ENCODE measurements at places on chromosomes 12 and 14.

DNA sequence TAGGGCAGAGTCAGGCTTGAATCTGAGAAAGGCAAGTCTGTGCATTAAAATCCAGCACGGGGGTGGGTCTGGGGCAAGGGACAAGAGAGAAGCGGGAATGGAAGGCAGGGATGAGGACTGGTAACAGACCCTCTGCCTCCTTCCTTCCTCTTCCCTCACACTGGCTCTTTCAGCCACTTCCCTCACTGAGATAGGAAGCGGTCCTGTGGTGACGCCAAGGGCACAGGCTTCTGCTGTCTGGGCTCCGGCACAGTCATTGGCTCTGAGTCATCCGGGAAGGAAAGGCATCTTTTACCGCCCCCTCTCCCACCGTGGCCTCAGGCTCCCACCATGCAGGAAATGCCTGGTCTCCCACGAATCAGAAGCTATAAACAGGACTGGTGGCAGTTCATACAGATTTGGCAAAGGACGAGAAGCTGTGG lies 70.2 kb downstream of the ETV6 start:
- peak; percentile 79 for DNase-seq

GRCh38 chr12:119781804-119782203 lies 95.3 kb downstream of the CIT start:
- no peak for DNase-seq

DNA sequence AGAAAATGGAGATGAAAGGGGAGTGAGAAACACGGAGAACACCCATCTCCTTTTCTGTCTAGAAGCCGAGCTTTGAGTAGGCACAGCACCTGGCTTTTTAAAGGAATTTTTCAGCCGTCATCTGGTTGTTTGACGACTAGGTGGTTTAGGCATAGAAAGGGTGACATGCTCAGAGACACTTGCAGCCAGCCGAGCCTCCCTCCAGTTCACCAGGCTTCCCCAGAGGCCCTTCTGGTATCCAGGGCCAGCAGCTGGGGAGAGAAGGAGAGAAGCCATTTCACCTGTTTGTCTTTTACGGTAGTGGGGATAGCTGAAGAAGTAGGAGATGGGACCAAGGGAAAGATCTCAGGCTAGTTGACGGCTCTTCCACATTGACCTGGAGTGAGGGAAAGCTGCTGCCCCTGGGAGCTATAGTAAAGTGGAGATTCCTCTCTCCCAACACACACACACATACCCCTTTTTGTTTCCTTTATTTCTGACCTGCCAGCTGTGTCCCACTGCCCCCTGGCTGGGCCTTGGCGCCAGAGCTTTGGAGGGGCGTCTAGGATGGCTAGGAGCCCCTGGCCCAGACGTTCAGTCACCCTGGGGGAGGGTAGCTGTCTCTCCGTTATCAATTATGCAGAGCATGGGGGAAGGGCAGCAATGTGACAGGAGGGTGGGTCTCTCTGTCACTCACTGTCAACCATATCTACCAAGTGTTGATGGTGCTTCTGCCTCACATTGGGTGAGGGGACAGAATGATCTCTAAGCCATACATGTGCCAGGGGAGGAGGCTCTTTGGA lies 5.5 kb downstream of the MAP3K12 start:
- no peak for DNase-seq

DNA sequence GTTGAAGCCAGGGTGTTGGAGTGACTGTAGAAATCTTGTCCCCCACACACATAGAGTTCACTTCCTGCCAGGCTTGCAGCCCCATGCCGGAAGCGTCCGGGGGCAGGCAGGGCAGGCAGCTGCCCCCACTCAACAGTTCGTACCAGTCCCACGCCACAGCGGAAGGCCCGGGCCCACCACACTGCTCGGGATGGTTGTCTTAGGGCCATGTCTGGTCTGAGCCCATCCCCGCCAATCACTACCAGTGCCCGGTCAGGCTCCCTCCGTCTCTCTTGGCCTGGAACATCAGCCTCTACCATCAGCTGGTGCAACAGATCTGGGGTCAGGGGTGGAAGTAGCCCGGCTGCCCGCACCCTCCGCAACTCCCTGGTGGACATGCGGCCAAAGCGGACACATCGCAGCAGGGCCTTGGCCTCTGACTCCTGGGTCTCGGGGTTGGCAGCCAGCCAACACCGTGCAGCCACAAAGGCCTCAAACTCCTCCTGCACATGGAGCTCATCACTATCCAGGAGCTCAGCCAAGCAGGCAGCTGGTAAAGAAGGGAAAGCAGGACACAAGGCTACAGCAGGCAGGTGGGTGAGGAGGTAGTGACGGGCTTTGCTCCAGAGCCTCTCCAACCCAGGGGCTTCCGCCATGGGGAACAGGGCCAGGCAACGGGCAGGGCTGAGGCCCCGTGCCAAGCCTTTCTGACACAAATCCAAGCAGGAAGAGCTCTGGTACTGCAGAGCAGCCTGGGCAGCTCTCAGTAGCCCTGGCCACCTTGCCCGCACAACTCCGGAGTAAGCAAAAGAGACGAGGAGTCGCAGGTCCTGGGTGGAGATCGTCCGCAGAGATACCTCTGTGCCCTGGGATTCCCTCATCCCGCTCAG lies 5.9 kb downstream of the KLHL33 start:
- peak; percentile 59 for DNase-seq

- no peak for DNase-seq
Measured at GRCh38 chr12:996881-997280, 5.9 kb downstream of the ERC1 start.

- DNase-seq = peak; percentile 61
Measured at GRCh38 chr14:92651106-92651757, 97.2 kb downstream of the LGMN start.

DNA sequence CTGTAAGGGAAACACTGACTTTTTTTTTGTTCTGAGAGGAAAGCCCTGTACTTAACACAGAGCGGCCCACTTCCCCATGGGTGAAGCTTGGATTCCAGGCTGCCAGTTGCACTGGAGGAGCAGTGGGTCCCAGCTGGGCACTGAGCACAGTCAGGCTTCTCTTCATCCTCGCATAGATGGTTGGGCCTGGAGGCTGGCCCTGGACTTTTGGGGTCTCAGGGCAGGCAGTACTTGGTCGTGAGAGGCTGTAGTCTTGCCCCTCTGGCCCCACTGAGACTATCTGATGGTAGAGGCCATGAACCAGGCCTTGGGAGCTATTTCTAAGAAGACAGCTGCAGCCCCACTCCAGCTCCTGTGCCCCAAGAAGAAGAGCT lies 6.2 kb upstream of the LHX5 start:
- no peak for DNase-seq

DNA sequence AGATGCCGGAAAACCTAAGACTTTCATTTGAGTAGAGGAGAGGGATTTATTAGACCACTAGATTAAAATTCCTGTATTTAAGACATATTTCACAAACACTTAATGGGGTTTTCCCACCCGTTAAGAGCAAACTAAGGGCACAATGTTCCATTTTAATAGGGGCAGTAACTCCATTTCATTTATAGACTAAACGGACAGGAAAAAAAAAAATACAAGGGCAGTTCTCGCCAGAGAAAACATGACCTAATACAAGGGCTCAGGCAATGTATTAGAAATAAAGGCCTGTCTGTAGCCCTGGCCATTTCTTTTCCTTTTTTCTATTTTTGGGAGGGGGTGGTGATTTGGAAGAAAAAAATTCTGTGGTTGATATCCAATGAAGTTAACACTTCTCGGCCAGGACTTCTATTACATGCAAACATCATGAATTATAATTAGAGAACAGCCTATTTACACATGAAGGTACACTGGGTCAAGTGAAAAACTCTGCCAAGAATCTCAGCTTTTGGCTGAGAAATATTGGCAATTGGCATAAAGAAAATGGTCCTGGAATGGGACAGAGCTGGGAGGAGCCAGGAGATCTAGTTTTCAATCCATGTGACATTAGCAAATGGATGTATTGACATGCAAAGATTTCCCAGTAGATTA lies 641.1 kb upstream of the TBX3 start:
- no peak for DNase-seq

DNA sequence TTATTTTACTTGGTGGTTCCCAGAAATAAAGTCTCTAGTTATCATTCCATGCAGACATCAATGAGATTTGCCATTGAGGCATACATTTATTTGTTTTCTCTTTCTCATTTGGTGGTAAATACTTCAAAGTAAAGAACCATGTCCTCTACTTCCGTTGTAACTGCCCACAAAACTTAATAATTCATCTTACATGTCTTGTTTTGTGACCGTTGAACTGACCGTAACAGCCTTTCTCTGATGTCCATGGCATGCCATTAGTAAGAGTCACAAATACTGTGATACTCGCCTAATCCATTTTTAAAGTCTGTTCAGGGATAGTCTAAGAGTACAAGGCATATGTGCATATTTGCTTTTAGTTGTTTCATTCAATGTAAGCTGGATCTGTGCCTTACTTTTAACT lies 145.3 kb downstream of the ETV6 start:
- no peak for DNase-seq

DNA sequence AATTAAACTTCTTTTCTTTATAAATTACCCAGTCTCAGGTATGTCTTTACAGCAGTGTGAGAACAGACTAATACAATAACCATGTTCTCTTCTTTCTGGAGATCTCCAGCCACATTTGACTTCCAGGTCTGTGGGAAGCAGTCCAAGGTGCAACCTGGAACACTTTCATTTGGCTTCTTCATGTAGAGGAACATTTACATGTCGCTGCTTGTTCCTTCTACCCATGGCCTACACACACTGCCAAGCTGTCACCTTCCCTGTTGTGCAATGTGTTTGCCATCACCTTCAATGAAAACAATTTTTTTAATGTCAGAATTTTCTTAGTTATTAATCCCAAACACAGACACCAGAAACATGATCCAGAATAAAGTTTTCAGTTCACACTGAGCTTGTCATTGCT lies 104.7 kb downstream of the PRKCH start:
- no peak for DNase-seq

- no peak for DNase-seq
Measured at GRCh38 chr14:92950193-92950540, 27.2 kb downstream of the CHGA start.

GRCh38 chr12:13002301-13003097 lies 2.4 kb upstream of the HEBP1 start:
- no peak for DNase-seq

DNA sequence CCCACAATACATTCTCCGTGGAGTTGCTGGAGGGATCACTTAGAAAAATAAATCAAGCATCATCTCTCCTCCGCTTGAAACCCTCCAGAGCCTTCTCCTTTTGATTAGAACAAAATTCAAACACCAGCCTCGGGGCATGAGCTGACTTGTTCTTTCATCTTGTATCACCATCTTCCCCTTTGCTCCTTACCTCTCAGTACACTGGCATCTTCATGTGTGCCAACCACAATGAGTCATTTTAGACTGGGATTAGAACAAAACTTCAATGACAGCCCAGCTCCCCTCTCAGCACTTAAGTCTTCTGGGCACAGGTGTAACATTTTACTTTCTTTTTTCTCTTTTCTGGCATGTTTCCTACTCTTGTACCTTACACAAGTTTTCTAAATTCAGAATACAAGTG lies 1159.2 kb upstream of the TMEM132C start:
- no peak for DNase-seq

GRCh38 chr12:111268738-111269572 lies 99.9 kb downstream of the PHETA1 start:
- no peak for DNase-seq

DNA sequence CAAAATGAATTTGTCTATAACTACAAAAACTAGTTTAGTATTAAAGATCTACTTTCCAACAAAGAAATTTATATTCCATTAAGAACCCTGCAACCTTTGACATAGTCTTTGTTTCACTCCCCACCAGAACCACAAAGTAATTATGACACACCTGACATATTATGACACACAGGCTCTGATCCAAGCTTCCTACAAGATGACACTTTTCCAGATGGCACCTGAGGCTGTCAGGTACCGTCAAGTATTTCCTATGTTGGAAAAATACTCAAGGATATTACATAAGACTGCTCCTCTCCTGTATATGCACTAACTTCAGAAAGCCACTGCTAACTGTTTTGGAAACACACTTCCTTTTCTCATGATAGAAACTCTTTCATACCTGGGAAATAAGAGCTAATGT lies 38.9 kb downstream of the STXBP6 start:
- DNase-seq = no peak

GRCh38 chr12:11856971-11857370 lies 207.5 kb downstream of the ETV6 start:
- no peak for DNase-seq

DNA sequence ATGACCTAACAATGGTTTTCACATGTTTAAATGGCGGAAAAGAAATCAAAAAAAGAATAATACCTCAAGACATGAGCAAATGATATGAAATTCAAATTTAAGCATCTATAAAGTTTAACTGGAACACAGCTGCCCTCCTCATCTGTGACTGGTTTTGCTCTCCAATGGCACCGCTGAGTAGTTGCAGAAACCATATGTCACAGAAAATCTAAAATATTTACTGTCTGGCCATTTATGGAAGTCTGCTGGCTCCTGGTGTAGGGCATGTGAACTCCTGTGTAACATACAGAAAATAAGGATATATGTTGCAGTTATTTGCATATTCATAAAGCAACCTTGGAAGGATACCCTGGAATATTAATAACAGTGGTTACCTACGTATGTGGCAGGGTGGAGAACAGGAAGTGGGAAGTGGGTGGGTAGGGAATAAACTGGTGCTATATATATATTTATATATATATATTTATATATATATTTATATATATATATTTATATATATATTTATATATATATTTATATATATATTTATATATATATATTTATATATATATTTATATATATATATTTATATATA lies 48.4 kb downstream of the LTBP2 start:
- DNase-seq = no peak

- no peak for DNase-seq
Measured at GRCh38 chr12:51345681-51346080, 798 bp downstream of the CELA1 start.

DNA sequence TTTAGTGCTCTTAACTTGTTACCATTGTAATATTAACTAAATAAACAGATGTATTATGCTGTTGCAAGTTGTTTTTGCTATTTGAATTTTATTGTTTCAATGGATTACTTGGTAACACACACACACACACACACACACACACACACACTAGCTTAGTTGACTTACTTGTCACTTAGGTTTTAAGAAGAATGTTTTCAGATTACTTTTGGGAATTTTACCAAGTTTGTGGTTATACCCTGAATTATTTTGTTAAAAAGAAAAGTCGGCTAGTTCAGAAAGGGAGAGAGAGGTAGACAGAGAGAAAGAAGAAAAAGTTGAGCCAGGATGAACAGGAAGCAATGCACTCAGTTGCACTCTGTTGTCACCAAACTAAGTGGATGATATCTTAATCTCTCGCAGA lies 5.3 kb downstream of the SSTR1 start:
- DNase-seq = no peak
